Breast epithelium (tissue), 4 donors: ENCODE measurements at places on chromosomes 12 and 14.

- no peak for DNase-seq
These were observed 367.9 kb downstream of the PAWR start for GRCh38 chr12:79322905-79323304.

- no peak for DNase-seq
These were observed 41.0 kb upstream of the NCOR2 start for GRCh38 chr12:124608450-124608870.

DNA sequence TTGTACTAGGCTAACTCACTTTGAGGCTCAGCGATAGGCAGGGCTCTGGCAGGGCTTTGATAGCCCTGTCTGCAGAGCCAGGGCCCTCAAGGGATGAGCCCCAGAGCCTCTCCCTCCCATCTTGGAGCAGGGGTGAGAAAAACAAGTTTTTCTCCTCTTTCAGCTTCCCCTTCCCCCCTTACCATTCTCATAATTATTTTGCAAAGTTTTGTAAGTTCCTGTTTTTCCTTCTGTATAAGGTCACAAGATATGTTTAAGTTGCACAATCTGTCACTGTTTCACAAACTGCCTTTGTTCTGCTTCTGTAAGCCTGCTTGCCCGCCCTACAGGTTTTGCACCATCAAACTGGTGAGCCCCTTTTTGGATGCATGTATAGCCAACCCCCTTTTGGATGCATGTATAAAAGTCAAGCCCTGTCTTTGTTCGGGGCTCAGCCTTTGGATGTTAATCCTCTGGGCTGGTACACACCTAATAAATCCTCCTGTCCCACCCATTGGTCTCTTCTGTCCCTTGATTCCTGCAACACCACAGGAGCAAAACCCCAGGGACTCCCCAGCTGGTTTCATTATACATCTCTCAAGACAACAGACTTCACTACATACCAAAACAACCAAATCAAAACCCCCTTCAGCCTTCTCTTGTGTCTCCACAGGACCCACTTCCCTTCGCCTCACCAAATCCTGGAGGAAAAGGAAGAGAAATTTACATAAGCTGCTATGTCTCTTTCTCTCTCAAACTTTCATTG, 52.5 kb upstream of the RESF1 start:
- no peak for DNase-seq

- no peak for DNase-seq
These were observed 321.3 kb downstream of the AEBP2 start for GRCh38 chr12:19760611-19761010.

GRCh38 chr12:42332301-42333285, 6.6 kb downstream of the PPHLN1 start:
- no peak for DNase-seq

DNA sequence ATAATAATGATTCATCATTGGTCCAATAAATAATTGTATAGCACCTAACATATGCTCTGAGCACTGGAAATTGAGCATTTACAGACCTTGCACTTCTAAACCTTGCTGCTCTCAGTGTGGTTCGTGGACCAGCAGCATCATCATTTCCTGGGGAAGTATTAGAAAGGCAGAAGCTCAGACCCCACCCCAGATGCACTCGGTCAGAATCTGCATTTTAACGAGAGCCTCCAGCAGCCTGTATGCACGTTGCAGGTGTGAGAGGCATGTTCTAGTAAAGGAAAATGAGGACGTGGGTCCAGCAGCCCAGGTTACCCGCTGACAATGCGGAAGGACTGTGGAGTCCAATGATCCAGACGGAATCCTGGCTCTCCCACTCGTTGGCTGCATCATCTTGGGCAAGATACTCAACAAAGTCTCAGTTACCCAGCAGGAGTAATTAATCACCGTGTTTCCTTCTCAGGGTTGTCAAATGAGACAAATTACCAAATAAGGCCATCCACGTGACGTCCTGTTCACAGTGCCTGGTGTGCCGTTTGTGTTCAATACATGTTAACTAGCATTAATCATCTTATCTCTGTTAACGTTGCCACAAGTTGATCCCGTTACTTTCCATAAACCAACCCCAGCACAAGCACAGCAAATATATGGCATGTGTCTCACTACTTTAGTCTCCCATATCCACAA, 49.2 kb upstream of the CCND2 start:
- no peak for DNase-seq

DNA sequence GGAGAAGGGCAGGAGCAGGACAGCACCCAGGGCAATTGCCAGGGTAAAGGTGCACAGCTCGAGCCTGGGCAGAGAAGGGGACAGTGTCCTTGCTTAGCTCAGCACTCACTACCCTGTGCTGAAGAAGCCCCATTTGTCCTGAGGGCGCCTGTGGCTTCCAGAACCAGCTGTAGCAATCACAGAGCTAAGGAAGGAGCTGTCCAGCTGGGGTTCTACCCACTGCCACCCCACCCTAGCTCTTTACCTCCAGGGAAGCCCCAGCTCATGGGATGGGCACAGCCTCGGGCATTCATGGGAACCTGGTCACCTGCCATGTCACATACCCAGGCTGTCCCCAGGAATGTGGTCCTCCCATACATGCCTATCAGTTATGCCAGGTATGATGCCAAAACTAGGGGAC, 5.8 kb downstream of the LMBR1L start:
- no peak for DNase-seq

- no peak for DNase-seq
These were observed 55.3 kb upstream of the STON2 start for GRCh38 chr14:81455390-81455789.

DNA sequence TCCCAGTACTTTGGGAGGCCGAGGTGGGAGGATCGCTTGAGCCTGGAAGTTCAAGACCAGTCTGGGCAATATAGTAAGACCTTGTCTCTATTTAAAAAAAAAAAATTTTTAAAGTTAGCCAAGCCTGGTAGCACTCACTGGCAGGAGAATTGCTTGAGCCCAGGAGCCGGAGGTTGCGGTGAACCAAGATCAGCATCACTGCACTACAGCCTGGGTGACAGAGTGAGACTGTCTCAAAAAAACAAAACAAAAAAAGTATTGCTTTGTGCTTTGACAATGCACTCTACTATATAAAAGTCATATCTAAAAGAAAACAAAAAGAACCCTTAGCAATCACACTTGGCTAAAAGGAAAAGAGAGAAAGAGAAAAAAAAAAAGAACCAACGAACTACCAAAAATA, 26.8 kb downstream of the GNPTAB start:
- no peak for DNase-seq

DNA sequence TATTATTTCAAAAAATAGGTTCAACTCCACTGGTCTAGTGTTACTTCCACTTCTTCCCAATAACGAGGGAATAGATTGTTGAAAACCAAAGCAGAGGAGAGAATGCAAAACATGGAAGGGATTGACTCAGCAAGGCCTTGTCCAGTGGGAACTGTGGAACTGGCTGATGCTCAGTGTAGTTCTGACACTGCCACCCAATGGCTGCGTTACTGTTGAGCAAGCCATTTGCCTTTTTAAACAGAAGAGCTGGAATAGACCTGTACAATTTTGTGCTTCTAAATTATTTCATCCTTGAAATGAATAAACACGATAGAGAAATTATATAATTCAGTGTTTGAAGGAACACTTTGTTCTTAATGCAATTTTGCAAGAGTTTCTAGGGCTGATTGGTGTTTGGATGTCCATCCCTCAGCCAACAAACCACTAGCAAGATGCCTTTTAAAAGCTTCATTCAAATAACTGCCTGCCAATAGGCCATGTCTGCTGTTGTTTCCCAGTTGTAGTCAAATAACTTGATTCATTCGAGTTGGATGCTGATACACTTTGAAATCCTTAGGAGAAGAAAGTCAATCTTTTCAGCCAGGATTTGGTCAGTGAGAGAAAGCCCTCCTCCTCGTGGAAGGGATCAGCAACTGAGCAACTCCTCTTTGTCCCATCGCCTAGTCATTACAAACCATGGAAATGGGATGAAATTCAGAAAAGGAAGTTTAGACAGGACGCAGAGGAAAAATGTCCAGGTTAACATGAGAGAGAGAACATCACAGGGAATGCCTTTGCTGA, 7.3 kb upstream of the MGP start:
- DNase-seq, result no peak

DNA sequence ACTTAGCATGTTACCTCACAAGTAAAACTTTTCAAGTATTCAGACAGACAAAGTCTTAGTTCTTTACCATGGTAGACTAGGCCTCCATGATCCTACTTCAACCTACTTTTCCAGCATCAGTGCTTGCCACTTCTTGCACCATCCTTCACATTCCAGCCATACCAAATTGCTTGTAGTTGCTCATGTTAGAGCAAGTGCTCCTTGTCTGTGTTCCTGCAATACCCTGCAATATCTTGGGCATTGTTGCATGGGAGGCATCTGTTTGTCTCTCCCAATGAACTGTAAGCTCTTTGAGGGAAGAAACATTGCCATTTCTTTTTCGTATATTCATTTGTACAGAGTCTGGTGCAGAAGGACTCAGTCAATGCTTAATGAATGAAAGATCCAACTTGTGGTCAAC, 78.0 kb downstream of the SRGAP1 start:
- no peak for DNase-seq

DNA sequence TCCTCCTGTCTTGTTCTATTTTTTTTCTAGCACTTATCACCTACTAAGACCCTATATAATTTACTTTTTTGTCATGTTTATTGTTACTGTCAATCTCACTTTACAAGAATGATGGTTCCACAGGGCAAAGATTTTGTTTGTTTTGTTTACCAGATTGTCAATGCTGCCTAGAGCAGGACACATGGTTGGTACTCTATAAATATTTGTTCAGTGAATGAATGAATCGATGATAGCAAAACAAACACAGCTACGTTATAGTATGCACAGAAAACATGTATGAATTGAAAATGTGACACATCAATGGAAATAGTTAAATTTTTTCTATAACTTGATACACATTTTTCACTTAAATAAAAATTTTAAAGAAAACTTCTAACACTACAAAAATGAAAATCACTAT, 67.1 kb upstream of the KRR1 start:
- no peak for DNase-seq

GRCh38 chr12:20572451-20572850, 122.7 kb upstream of the SLCO1C1 start:
- DNase-seq, result no peak

DNA sequence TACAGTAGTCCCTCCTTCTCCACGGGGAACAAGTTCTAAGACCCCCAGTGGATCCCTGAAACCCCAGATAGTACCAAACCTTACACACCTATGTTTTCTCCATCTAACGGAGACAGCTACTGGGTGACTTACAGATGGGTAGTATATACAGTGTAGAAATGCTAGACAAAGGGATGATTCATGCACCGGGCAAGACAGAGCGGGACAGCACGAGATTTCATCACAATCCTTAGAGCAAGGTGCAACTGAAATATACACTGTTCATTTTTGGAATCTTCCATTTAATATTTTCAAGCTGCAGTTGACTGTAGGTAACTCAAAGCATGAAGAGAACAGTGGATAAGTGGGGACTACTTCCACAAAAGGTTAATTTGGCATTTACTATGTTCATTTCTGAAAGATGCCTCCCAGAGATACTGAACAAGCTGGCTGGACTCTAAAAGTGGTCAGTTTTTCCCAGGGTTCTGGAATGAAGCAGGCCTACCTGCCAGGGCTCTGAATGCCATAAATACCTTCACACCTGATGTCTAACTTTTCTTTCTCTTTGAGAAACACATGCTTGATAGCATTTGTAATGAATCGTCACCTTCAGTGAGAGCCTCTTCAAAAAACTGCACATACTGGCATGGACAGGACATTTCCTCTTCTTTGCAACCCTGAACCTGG, 127.7 kb upstream of the FOXN3 start:
- no peak for DNase-seq

- DNase-seq, result no peak
These were observed 5.1 kb downstream of the INF2 start for GRCh38 chr14:104694475-104694950.

- no peak for DNase-seq
These were observed 878 bp downstream of the TMEM119 start for GRCh38 chr12:108596854-108597558.

GRCh38 chr12:92470608-92471021, 232.2 kb upstream of the PLEKHG7 start:
- DNase-seq, result no peak

DNA sequence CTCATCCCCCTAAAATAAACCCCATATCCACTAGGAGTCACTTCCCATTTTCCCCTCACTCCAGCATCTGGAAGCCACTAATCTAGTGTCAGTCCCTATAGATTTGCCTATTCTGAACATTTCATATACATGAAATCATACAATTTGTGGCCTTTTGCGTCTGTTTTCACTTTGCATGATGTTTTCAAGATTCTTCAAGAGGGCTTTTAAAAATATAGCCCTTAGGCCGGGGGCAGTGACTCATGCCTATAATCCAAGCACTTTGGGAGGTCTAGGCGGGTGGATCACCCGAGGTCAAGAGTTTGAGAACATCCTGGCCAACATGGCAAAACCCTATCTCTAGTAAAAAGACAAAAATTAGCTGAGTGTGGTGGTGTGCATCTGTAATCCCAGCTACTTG, 104.7 kb downstream of the VEZT start:
- no peak for DNase-seq

- no peak for DNase-seq
These were observed 24.5 kb upstream of the KIF21A start for GRCh38 chr12:39467432-39467870.

GRCh38 chr14:69299286-69300035, 39.5 kb downstream of the GALNT16 start:
- DNase-seq, result no peak

GRCh38 chr12:115251727-115252126, 567.8 kb upstream of the TBX3 start:
- DNase-seq, result no peak

GRCh38 chr14:102121567-102121966, 18.1 kb upstream of the WDR20 start:
- DNase-seq, result no peak

DNA sequence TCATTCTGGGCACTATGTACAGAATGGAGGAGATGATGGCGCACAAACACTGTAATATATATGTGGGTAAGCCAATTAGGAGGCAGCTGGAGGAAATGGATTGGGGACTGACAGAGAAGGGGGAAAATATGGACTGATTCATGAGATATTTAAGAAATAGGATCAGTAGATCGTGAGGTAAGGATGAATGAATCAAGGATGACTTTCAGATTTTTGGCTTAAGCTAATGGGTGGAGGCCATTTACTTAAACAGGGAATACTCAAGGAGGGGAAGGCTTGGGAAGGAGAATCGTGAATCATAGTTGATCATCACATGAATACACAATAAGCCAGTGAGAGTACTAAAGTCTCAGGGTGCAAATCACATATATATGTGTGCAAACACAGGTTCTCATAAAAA, 11.2 kb upstream of the GNPNAT1 start:
- DNase-seq, result no peak

- DNase-seq, result no peak
These were observed 613 bp downstream of the SRSF9 start for GRCh38 chr12:120468821-120469449.

GRCh38 chr14:21505012-21505553, 6.1 kb downstream of the METTL3 start:
- DNase-seq, result no peak

- DNase-seq, result no peak
These were observed 105.3 kb downstream of the TGFB3 start for GRCh38 chr14:75876530-75876929.

GRCh38 chr12:93347054-93347785, 30.5 kb upstream of the NUDT4 start:
- DNase-seq, result no peak

- no peak for DNase-seq
These were observed 124.3 kb downstream of the SLC41A2 start for GRCh38 chr12:104833756-104834155.
